ENCODE measurements at places on chromosomes 1 and 21.

- no peak for DNase-seq
These were observed 185.2 kb downstream of the VPS13D start for GRCh38 chr1:12415038-12415466.

DNA sequence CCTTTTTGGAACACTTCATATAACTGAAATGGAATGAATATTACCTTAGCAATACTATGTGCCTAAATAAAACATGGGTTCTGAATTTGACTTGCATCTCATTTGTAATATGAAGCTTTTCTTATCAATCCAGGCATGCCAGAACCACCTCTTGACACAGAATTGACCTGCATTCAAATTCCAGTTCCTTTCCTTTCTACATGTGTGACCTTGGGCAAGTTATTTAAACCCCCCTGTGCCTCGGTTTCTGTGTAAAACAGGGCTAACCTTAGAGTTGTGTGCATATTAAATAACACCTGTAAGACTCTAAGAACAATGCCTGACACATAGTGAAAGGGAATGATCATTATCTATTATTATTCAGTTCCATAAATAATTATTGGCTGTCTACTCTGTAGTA is 2.0 kb upstream of the NOS1AP start:
- no peak for DNase-seq

DNA sequence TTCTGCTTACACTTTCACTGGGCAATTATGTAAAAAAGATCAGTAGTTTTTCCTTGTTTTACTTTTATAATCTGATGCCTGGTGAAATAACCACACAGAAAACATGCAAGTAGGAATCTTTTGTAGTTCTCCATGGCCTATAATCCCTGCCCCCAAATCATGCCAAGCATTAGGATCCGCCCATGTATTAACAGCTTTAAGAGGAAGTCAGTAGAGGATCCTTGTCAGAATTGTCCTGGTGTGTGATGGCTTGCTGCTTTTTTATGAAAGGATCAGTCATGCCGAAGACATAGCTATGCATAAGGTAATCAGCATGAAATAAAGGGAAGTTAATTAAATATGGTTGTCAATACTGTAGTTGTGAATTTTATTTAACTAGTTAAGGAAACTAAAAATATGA is 20.0 kb downstream of the ADGRL2 start:
- DNase-seq = no peak

DNA sequence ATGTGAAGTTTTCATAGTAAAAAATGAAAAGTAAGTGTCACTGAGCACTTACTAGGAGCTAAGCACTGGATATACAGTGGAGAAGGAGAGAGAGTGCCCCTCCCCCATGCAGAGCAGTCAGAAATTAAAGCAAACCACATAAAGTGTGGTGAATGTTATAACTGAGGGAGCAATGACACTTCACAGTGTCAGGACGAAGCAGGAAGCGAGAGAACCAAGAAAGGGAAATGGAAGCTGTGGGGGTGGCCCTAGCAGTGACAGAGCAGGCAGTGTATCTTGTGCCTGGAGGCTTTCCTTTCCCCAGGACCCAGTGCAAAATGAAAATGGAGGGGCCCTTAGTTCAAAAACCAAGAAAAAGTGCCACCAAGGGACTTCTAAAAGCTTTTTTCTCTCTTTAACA is 21.5 kb upstream of the RCAN3 start:
- DNase-seq = no peak

- no peak for DNase-seq
These were observed 41.9 kb downstream of the SLC45A1 start for GRCh38 chr1:8359617-8360481.

All from esophagus squamous epithelium (tissue), 5 donors.